Peyer's patch (tissue), 4 donors: ENCODE measurements at places on chromosomes 16 and 17. TPM values are rescaled to one million over a fixed set of nuclear protein-coding genes. Genes with fewer than 3 reads are reported as not detected.
A peak's percentile ranks its signal among the peaks of the same experiment; 100 is the strongest.

C16orf92 gene
- not detected for total RNA-seq

P2RX1 gene
- 3.9 TPM for total RNA-seq

DNA sequence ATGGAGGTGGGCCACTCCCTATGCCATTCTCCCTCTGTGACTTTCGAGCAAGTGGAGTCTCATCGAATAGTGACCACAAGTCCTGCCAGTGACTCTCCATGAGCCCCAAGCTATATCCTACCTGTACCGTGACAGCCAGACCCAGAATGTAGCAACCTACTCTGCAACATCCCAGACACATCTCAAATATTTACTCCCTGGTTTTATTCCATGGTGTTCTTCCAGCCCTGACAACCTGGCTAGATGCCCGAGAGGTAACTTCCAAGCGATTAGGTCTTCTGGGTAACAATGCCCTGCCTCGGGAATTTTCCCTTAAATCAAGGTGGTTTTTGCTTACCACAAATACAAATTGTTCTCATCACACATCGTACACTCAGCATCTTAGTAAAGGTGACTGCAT lies 211.7 kb downstream of the ZFHX3 start:
- DNase-seq: no peak

DNA sequence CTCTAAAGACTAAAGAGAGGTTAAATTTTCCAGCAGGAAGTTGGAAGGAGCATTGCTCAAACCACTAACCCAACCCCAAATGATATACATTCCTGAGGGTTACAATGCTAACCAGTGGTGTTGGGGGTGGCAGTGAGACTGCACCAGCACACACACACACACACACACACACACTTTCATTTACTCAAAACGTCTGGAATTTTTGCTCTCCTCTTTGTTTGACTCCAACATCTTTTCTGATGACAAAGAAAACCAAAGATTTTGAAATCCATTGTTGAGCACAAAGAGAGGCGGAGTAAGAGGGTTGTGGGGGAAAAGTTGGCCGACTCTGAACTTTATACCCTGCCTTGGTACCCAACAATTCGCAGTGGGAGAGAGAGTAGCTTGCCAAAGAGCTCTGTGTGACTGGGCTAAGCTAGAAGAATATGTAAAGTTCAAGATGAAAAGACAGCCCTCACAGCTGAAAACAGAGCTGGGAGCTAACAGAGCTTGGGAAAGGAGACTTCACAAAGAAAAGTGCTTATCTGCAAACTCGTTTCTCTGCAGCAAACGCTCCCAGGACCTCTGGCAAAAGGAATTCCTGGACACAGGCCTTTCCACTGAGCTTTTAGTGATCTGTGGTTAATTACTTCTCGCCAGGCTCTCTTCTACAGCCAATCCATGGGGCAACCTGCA lies 426.0 kb upstream of the CDH11 start:
- DNase-seq: no peak

FOXF1 gene
- 7.6 TPM for total RNA-seq

ATP1B2 gene
- total RNA-seq: not detected

GRCh38 chr16:23836404-23837311 lies 875 bp downstream of the PRKCB start:
- peak; percentile 57 for DNase-seq

SHISA6 gene
- total RNA-seq: not detected

- no peak for DNase-seq
These were observed 4.0 kb upstream of the WNT3 start for GRCh38 chr17:46822388-46822921.

DNA sequence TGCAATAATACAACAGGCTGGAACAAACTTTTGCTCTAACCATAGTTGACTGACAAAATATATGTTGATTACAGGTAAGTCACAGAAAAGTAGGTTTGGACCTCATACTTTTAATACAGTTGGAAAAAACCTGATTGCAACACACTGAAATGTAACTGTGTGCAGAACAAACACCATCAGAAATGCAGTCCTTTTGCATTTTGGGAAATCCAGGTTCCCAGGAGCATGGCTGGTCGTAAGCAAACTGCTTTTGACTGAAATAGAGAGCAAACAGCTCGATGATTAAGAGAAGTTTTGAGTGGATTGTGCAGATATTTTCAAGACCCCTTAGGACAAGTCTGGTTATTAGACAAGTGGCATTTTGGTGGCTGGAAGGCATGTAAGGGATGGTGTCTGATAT lies 8.0 kb downstream of the IGF2BP1 start:
- DNase-seq: no peak

- no peak for DNase-seq
These were observed 741 bp upstream of the TLCD3A start for GRCh38 chr17:731644-732066.
